ENCODE measurements at places on chromosomes 16 and 17.

DNA sequence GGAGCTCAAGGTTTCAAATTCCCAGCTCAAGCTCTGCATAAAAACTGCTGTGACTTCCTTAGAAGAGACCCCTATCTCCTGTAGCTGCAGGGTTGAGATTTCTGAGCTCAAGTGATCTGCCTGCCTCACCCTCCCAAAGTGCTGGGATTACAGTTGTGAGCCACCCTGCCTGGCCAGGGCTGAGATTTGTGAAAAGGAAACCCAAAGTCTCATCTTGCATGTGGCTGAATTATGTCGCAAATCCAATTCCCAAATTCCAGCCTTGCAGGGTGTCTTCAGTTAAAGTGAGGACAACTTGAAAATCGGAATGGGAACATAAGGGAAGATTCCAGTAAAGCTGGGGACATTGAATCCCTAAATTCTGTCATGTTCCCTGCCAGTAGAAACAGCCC, 14.2 kb upstream of the CETP start:
- no peak for DNase-seq

- DNase-seq, result no peak
Observed at GRCh38 chr17:10018461-10018891, 113.4 kb upstream of the RCVRN start.

GRCh38 chr16:27304102-27304501, 9.7 kb upstream of the IL4R start:
- no peak for DNase-seq

DNA sequence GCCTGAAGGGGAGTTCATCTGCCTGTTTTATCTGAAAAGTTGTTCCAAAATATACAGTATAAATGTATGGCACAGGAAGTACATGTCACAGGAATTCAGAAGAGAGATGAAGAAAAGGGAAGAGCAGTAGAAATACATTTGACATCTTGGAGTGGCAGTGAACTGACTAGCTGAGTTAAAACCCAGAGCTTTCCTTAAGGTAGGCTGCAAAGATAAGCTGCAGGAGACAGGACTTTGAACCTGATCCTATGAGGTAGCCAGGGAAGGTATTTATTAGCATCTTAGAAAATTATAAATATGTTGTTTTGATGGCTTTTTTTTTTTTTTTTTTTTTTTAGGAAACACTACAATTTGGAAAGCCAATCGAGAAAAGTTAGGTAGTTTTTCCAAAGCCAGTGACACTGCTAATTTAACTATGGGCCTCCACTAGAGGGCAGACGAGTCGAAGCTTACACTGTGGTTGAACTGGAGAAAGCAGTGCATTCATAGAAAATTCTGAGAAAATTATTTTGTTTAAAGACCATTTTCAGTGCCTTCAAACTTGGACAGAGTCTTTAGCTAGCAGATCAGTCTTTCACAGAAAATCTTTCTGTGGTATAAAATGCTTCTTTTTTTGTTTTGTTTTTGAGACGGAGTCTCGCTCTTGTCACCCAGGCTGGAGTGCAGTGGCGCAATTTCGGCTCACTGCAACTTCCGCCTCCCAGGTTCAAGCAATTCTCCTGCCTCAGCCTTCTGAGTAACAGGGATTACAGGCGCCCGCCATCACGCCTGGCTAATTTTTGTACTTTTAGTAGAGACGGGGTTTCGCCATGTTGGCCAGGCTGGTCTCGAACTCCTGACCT, 122.3 kb downstream of the SSH2 start:
- DNase-seq, result no peak
